Mesangial cell (primary cell): ENCODE measurements at places on chromosomes 11 and 22. TPM values are rescaled to one million over a fixed set of nuclear protein-coding genes. Genes with fewer than 3 reads are reported as not detected.

The GP1BB gene
- total RNA-seq, result 1.8 and 2.4 TPM in 2 replicates

The LDHAL6A gene
- total RNA-seq, result not detected in 2 replicates

The OR2AG2 gene
- total RNA-seq, result under 0.01 and 0.13 TPM in 2 replicates

The NLRP6 gene
- not detected in 2 replicates for total RNA-seq

The TRMT2A gene
- 27.4 and 43.5 TPM in 2 replicates for total RNA-seq

The CCDC87 gene
- 0.16 and 0.76 TPM in 2 replicates for total RNA-seq

The COMMD9 gene
- 61.9 and 66.6 TPM in 2 replicates for total RNA-seq

The OR2D2 gene
- not detected in 2 replicates for total RNA-seq

The LYVE1 gene
- total RNA-seq, result not detected in 2 replicates

The ANO9 gene
- total RNA-seq, result 3.1 and 15.8 TPM in 2 replicates

The NCF4 gene
- not detected in 2 replicates for total RNA-seq

The SLC22A24 gene
- total RNA-seq, result not detected in 2 replicates

The PKNOX2 gene
- total RNA-seq, result 0.98 and 1.6 TPM in 2 replicates

The ST14 gene
- total RNA-seq, result 0.98 and 4.3 TPM in 2 replicates

The NXPE2 gene
- total RNA-seq, result 0.16 TPM in 1 of 2 replicates, not detected in the other

The PRG3 gene
- not detected in 2 replicates for total RNA-seq

The TMEM151A gene
- total RNA-seq, result 0.16 and 17.6 TPM in 2 replicates

The OR51B5 gene
- total RNA-seq, result not detected in 2 replicates

The PRR33 gene
- total RNA-seq, result not detected in 2 replicates

The COA4 gene
- 92.7 and 118 TPM in 2 replicates for total RNA-seq

The PYGM gene
- 0.16 and 2.3 TPM in 2 replicates for total RNA-seq

The HEPACAM gene
- not detected in 2 replicates for total RNA-seq

The PHETA2 gene
- total RNA-seq, result 12.5 and 14.3 TPM in 2 replicates

The MMP10 gene
- total RNA-seq, result 0.13 and 1.1 TPM in 2 replicates

The SHISAL1 gene
- total RNA-seq, result under 0.01 TPM in 2 replicates

The OR10A2 gene
- not detected in 2 replicates for total RNA-seq

The MTA2 gene
- 88.7 and 132 TPM in 2 replicates for total RNA-seq

The TEX54 gene
- not detected in 2 replicates for total RNA-seq

The PNPLA5 gene
- not detected in 2 replicates for total RNA-seq

The SLC43A3 gene
- 15.7 and 44.2 TPM in 2 replicates for total RNA-seq

The MS4A6E gene
- not detected in 2 replicates for total RNA-seq

The PDE2A gene
- total RNA-seq, result 0.33 TPM in 1 of 2 replicates, not detected in the other

The MOGAT2 gene
- total RNA-seq, result not detected in 2 replicates

The SMTNL1 gene
- total RNA-seq, result not detected in 2 replicates

The WT1 gene
- total RNA-seq, result 13.4 and 41.1 TPM in 2 replicates

The CENPM gene
- total RNA-seq, result 7.1 and 76.3 TPM in 2 replicates

The OR5M3 gene
- not detected in 2 replicates for total RNA-seq

The OR6T1 gene
- total RNA-seq, result not detected in 2 replicates

The EMSY gene
- total RNA-seq, result 14.3 and 14.6 TPM in 2 replicates
